ENCODE measurements at places on chromosomes 11 and 22.

DNA sequence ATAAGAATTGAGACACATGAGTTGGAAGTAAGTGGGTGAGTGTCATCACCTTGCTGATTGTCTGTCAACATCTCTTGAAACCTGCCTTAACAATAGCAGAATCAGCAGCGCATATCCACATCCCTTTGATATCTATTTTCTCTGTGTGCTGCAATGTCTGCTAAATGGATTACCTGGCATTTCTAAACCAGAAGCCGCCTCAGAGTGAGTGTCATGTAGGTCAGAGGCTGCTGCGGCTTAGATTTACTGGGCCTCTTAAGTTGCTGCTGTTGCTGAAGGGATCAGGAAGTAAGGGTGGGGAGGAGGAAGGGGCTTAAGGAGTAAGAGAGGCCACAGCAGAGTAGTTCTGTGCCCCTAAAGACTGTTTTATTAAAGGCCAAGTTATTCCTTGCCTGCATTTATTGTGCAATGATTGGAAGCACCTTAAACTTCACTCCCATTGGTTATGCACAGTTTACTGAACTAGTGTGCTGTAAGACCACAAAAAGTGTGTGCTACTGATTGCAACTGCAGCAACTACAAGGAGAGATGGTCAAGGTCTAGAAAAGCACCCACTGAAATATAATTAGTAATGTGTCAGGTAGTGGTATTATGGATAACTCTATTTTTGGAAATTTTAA, 29.8 kb upstream of the TMEM41B start:
- no peak for DNase-seq

DNA sequence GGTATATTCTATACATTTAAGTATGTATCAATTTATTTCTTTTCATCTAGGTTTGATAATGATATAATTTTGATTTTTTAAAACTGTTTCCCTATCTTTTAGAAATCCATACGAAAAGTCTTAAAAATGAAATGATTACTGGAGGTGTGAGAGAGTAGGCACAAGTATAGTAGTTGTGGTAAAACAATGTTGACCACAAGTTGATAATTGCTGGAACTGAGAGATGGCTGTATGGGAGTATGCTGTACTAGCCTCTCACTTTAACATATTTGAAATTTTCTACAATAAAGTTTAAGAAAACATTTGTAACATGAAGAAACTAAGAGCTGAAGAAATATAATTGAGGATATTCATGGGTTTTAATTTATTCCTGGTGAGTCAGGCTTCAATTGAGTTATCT, 30.0 kb downstream of the FSHB start:
- DNase-seq, result no peak

DNA sequence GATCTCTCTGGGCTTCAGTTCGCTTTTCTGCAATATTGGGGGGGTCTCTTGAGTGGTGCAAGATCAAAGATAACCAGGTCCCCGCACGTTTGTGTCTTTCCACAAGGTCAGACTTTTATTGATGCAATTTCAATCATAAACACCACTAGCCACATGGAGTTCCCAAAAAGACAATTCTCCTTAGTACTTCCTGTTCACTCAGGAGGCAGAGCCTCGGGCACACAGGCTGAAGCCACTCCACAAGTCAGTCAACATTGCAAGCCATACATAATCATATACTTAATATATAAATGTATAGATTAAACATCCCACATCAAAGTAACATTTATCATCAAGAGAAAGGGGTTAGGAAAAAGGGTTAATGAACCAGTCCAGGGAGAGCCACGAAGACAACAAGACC, 12.0 kb downstream of the ST14 start:
- no peak for DNase-seq

DNA sequence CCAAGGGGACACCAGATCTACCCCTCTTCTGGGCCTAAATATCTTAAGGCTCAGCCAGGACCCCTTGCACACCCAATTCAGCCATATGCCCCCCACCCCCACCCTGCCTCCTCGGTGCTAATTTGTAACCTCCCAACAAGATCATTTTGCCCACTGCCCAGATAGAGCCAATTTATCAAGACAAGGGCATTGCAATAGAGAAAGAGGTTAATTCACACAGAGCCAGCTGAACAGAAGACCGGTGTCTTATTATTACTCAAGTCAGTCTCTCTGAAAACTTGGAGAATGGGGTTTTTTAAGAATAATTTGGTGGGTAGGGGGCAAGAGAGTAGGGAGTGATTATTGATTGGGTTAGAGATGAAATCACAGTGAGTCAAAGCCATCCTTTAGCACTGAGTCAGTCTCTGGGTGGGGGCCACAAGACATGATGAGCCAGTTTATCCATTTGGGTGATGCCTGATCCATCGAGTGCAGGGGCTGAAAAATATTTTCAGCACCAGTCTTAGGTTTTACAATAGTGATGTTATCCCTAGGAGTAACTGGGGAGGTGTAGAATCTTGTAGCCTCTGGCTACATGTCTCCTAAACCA, 9.9 kb upstream of the CAPN5 start:
- DNase-seq, result no peak

- DNase-seq, result no peak
Measured at GRCh38 chr22:49101873-49102272, 725.8 kb downstream of the BRD1 start.

GRCh38 chr22:21867528-21868266, at the start of gene MAPK1:
Gene MAPK1 (minus strand): TSS chr22:21867645. CDS start chr22:21867440, 205 bp downstream.
- DNase-seq, result peak; percentile 98

DNA sequence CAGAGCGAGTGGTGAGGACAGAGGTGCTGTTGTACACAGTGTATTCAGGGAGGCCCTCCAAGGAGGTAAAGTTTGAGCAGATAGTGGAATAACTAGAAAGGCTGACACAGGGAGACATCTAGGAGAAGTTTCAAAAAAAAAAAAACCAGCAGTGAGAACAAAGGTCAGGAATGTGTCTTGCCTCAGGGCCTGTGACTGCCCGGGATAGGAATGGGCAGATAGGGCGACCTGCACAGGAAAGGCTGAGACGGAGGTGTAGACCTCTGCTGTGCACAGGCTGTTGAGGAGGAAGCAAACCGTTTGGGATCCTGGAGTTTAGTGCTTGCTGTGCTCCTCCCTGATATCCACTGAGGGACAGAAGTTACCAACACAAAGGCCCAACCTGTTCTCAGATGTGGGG, 406.5 kb upstream of the B3GAT1 start:
- no peak for DNase-seq

DNA sequence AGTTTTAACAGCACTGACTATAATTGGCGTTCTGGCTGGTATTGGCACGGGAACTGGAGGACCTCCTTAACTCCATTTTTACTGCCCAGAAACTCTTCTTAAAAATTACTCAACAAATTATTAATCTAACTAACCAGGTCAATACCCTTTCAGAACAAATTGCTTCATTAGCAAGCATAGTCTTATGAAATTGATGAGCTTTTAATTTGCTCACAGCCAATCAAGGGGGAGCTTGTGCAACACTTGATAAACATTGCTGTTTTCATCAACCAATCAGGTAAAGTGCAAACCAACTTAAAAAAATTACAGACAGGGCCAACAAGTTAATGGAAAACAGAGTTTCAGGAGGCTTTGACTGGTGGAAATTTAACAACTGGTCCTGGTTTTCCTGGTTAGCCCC, 4.6 kb upstream of the APOL3 start:
- no peak for DNase-seq

DNA sequence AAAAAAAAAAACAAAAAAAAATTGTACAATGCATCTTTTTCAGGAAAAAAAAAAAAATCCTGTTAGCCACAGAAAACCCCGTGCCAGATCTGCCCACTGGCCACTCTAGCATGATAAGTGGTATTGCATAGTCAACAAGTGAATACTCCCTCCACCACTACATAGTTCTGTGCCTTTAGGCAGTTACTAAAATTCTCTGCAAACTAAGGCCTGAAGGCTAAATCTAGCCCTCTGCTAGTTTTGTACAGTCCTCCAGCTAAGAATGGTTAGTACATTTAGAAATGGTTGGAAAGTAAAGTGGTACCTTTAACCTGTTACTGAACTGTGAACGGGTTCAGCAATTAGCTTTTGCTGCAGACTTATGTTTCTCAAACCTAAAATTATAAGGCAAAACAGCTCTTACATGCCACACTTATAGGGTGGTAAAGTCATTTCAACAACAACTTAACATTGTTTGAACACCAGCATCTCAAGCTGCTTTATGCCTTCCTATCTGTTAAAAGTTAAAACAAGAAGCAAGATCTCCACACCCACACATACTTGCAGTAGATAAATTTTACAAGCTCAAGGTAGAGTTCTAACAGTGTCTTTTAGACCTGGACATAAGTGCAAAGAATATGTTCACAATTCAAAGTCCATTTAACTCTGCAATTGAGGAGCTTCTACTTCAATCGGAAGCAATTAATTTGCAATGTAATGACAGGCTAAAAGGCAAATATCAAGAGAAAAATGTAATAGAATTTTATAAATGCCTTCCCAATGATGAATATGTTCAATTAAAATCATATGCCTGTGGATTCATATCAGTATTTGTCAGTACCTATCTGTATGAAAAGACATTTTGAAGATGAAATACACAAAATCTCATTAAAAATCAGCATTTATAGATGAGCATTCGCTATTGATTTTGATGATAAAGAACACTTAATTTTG, 7.3 kb downstream of the C11orf71 start:
- no peak for DNase-seq

DNA sequence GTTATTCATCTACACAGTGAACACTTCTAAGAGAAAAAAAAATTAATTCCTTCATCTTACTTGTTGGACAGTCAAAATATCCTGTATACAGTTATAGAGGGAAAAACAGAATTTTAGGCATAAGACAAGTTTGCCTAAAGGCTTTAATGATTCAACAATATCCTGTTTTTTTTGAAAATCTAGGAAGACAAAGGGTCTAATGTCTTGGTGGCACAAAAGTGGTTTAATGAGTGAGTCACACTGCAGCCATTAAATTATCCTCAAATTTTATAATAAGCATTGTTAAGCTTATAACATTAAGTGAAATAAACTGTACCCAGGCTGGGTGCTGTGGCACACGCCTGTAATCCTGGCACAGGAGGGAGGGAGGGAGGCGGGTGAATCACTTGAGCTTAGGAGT, 72.9 kb downstream of the GAB2 start:
- no peak for DNase-seq

GRCh38 chr11:70240337-70240736, 30.2 kb upstream of the PPFIA1 start:
- DNase-seq, result no peak

DNA sequence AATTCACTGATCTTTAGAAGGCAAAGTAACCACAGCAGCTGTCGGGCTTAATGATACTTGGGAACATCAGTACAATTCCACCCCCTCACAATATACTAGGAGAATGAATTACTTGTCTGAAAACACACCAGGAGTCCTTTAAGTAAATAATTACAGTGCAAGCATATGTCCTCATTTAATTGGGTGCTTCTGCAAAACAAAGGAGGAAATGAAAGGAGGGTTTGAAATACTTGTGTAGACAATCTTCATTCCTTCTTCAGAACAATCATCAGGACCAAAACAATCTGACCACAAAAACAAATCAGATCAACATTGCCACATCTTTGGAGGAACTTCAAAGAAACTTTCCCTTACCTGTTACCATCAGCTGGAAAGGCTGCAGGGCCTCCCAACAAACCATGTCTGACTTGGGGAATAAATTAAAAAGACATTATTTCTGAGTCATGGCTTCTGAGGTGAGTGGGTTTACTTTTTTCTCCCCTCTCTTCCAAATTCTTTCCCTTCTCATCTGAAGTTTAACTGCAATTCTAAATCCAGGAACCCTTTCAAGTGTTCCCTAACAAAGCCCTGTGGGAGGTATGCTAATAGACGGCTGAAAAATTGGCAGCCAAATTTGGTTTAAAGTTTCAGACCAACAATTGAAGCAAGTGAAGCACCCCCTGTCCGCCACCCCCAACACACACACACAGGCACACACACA, 12.5 kb upstream of the CCDC117 start:
- DNase-seq, result no peak

DNA sequence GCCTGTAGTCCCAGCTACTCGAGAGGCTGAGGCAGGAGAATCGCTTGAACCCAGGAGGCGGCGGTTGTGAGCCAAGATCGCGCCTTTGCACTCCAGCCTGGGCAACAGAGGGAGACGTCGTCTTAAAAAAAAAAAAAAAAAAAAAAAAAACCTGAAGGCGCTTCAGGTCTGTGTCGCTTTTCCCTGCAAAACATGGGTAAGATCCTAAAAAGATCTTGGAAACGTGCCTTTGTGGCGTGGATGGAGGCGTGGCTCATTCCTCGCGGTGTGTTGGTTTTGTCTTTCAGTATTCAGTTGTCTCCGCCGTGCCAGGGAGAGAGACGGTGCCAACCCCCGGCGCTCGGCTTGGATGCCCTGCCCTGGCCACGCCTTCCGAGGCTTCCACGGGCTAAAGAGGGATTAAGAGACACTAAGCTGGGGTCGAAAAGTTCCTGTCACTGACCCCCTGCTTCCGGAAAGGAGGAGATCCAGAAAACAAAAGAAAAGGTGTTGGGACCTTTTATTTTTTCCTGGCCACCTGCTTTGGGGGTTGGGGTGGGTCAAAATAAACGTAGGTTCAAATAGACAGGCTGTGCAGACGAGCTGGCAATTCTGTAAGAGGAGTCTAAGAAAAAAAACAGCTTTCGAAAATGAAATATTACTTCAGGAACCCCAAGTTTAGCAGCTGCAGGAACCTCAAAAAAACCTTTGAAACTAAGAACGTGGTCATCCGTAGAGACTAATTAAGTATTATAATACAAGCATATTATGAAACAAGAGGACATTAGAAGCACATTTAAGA, 1.1 kb upstream of the SLC35F2 start:
- peak; percentile 74 for DNase-seq

DNA sequence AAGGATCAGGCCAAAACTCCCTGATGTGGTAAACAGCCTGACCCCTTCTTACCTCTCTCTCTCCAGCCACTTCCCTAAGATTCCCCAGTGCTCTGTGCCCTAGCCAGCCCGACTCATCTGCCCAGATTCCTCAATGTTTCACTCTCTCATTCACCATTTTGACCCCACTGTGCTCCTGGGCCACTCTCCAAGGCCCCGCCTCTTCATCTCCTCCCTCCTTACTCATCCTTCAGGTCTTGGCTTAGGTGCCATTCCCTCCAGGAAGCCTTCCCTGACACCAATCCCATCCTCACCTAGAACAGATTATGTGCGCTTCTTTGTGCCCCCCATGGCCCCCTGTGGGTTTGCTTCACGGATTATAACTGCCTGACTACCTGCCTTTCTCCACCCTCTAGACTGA, 13.2 kb downstream of the SLC43A3 start:
- DNase-seq, result no peak

DNA sequence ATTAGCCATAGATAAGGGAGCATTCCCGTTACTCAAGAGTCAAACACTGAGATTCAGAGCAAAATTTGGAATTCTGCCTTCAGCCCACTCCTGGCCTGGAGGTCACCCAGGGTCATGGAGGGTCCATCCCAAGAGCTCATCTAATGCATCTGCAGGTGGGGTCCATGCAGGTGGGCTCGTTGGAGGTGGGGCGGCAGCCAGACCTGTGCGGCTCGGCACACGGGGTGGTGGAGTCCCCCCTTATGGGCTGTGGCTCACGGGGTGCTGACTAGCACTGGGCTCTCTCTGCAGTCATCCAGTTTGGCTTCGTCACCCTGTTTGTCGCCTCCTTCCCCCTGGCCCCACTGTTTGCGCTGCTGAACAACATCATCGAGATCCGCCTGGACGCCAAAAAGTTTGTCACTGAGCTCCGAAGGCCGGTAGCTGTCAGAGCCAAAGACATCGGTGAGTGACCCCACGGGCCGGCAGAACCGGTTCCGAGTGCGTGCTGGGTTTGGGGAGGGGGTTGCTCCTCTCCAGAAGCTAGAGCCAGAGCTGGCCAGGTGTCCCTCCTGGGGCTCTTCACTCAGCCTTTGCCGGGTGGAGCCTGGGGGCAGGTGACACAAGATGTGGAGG, 32.4 kb upstream of the FADD start:
- no peak for DNase-seq

- DNase-seq, result peak; percentile 72
Measured at GRCh38 chr22:30606455-30607299, at the start of gene TCN2. Gene TCN2 (plus strand): TSS chr22:30607174. CDS start chr22:30607332, 158 bp downstream.

- no peak for DNase-seq
Measured at GRCh38 chr11:29019960-29020683, 911.9 kb downstream of the METTL15 start.

Measured in activated effector memory CD4-positive, alpha-beta T cell treated with anti-CD3 and anti-CD28 coated beads, Interleukin-2, amount 50 U/mL, for 16 hours (primary cell).